ENCODE measurements at places on chromosomes 11 and 22. TPM values are rescaled to one million over a fixed set of nuclear protein-coding genes. Genes with fewer than 3 reads are reported as not detected.

The PLA2G6 gene
- total RNA-seq, result 44.4 TPM

The C11orf86 gene
- not detected for total RNA-seq

DNA sequence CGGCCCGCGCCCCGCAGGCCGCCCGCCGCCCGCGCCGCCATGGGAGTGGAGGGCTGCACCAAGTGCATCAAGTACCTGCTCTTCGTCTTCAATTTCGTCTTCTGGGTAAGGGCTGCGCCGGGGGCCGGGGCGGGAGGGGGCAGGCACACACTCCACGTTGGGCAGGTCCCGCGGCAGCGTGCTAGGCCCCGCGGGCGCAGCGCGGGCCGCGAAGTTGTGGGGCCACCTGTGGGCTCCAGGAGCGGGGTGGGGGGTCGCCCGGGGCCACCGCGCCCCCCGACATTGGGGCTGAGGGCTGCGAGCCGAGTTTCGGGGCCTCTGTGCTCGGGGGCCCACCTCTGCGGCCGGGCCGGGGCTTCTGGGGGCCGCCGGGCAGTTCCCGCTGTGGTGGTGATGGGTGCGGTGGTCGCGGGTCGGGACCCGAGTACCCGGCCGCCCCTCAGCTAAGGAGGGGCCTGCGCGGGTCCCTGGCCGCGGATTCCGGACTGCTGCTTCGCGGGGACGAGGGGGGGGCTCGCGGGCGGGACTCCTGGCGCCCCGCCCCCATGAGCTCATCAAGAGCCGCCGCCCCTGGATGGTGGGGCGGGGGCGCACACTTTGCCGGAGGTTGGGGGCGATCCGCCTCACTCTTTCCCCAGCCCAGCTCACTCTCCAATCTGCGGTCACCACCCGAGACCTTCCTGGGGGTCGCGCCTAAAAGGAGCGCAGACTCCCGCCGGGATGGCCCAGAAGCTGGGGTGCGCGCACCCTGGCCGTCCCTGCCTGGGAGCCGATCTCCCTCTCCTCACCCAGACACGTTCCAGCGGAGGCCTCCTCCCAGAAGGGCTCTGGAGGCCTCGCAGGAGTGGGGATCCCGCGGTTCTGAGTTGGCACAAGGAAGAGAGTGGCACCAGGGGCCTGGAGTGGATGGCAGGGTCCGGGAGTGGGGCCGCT lies 667 bp downstream of the CD81 start:
- peak; percentile 73 for DNase-seq

GRCh38 chr22:28000361-28000760 lies 81.3 kb upstream of the PITPNB start:
- DNase-seq, result no peak

DNA sequence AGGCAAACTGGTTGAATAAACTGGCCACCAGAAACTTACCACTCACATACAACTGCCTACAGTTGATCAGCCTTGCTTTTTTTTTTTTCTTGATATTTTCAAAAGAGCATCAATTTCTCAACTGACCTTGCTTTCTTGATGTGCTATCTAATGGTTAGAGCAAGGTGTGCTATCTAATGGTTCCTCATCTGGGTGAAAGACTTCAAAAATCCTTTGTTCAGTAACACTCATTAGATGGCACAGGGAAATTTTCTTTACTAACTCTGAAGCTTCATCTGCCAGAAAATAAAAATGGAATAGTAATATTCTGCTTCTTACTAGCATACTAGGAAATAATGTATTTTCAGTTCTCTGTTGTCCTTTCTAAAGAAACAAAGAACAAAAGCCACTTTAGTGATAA lies 51.2 kb upstream of the RAPSN start:
- DNase-seq, result no peak

All from CD8-positive, alpha-beta T cell (primary cell).